Stimulated activated CD4-positive, alpha-beta T cell treated with anti-CD3 and anti-CD28 coated beads, Interleukin-12 subunit alpha, Interleukin-12 subunit beta, amount 100 ng/mL, for 48 hours (primary cell): ENCODE measurements at places on chromosomes 5 and 9.

DNA sequence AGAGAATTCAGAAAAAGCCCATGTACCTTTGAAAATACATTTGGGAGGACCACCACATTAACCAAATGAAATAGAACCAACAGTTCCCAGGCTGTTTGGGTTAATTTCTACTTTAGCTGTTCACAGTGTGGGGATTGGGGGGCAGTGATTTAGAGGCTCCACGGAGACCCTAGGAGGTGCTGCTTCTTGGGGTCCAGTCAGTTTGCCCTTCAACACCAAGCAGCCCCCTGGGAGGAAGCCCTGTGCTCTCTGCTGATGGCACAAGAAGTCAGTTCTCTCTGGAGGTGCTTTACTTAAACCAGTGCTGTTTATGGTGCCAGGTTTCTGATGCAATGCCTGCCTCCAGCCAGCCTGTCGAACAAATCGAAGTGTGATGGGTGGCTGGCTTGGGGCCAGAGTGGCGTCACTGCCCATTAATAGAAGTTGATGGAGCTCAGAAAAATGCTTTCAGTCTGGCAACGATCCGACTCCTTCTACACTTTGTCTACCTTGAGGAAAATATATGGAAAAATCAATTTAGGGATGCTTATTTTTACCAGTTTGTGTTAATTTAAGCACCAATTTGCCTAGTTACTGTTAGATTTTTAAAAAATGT lies 134.0 kb downstream of the SNX18 start:
- DNase-seq = no peak

GRCh38 chr9:126508171-126508591 lies 105.5 kb upstream of the LMX1B start:
- no peak for DNase-seq

- no peak for DNase-seq
Observed at GRCh38 chr9:92493749-92494387, 11.6 kb upstream of the ASPN start.

- DNase-seq = no peak
Observed at GRCh38 chr5:54390015-54390414, 65.5 kb upstream of the HSPB3 start.

- DNase-seq = no peak
Observed at GRCh38 chr5:103397739-103398581, 139.4 kb downstream of the MACIR start.

- no peak for DNase-seq
Observed at GRCh38 chr9:132937463-132937901, 6.9 kb downstream of the TSC1 start.

- no peak for DNase-seq
Observed at GRCh38 chr9:35436933-35437332, 53.0 kb upstream of the RUSC2 start.

- peak; percentile 52 for DNase-seq
Observed at GRCh38 chr5:157603333-157604190, 28.0 kb upstream of the ADAM19 start.

DNA sequence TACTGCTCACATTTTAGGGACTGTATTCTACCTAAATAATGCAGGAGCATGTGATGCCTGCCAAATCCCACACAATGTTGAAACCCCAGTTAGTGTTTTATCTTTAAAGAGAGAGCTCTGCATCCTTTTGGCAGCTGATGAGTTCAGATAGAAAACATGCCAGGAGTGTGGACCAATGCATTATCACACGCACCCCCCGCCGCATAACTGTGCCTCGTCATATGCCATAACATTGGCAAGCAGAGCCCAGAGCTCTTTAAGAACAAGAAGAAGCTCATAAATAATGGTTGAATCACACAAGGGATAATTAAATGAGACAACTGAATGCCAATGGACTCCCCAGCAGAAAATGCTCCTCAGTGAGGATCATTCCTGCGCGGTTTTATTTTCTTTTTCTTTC lies 52.8 kb upstream of the RORB start:
- DNase-seq = no peak

GRCh38 chr9:306907-307306 lies 92.2 kb downstream of the DOCK8 start:
- DNase-seq = no peak

DNA sequence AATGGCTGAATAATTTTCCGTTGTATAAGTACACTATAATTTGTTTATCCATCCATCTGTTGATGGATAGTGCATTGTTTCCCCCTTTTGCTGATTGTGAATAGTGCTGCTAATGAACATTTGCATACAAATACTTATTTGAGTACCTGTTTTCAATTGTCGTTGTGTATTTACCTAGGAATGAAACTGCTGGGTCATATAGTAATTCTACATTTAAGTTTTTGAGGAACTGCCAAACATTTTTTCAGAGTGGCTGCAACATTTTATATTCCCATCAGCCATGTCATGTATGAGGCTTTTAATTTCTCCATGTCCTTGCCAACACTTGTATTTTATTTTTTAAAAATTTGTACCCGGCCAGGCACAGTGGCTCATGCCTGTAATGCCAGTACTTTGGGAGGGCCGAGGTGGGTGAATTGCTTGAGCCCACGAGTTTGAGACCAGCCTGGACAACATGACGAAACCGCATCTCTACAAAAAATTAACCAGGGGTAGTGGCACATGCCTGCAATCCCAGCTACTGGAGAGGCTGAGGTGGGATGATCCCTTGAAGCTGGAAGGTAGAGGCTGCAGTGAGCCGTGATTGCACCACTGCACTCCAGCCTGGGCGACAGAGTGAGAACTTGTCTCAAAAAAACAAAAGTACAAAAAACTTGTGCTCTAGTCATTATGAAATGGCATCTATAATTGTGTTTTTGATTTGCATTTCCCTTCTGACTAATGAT lies 2.2 kb upstream of the ANXA6 start:
- no peak for DNase-seq

DNA sequence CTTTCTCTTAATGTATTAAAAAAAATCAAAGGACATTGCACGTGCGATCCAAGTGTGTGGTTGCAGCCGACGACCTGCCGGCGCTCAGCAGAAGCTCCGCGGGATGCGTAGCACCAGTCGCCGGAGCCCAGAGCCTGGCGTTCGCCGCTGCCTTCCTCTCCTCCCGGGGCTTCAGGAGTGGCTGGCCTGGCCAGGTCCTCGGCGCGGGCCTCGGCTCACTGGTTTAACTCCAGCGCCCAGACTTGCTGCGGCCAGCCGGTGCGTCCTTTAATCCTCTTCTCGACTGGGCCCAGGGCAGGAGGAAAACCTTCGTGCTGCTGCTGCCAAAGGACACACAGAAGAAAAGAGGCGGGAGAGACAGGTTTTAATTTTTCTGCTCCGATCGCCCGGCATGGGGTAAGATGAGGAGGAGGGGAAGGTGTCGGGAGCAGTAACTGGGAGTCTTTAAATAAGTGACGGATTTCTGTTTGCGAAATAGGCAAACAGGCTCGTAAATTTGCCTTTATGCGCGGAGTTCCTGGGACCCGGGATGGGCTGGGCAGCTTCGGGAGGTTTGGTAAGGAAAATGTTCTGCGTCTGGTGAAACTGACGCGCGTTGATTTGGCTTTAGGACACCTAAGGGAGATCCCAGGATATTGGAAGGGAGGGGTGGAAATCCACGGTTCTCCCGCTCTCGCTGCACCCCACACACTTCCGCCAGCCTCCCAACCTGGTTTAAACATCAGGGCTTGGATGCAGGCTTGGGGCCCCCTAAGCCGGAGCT lies 2.3 kb downstream of the HAND1 start:
- DNase-seq = no peak

GRCh38 chr9:114153761-114154599 lies 1.4 kb upstream of the COL27A1 start:
- no peak for DNase-seq

DNA sequence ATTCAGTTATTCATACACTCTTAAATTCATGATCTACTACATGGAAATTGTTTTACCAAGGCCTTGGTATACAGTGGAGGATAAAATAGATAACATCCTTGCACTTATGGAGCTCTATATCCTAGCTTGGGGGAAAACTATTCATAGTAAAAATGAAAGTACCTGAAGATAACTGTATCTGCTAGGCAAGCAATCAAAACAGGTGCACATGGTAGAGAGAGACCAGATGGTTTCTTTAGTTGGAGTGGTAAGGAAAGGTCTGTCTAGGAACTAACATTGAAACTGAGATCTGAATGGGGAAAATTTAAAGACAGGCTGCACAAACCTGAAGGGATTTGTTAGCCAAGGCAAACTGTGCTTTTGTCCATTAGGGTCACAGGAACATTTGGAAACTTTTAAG lies 11.1 kb upstream of the SLCO4C1 start:
- DNase-seq = no peak

- DNase-seq = no peak
Observed at GRCh38 chr9:104386425-104387069, 117.5 kb upstream of the OR13F1 start.

- DNase-seq = peak; percentile 32
Observed at GRCh38 chr5:154221371-154221896, 30.9 kb downstream of the GALNT10 start.

GRCh38 chr9:81211741-81212140 lies 477.6 kb downstream of the TLE1 start:
- DNase-seq = no peak

GRCh38 chr5:6222121-6222520 lies 156.2 kb downstream of the MED10 start:
- DNase-seq = no peak

- DNase-seq = no peak
Observed at GRCh38 chr9:128099932-128100491, 27.5 kb downstream of the PTGES2 start.

DNA sequence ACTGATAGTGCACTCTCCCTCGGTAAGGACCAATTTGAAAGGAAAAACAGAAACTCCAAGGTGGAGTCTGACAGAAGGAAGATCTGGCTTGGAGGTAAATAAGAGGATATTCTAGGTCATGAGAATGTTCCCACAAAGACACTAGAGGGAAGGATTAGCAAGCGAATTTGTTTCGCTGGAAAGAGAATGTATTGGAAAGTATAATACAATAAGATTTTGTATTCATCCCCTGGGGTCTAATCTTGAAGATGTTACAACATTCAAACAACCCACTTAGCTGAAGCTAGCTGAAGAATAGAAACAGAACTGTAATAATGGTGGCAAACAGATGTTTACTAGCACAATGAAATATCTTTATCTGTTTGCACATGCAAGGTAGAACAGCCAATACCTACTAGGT lies 158.7 kb downstream of the GNAQ start:
- DNase-seq = no peak

DNA sequence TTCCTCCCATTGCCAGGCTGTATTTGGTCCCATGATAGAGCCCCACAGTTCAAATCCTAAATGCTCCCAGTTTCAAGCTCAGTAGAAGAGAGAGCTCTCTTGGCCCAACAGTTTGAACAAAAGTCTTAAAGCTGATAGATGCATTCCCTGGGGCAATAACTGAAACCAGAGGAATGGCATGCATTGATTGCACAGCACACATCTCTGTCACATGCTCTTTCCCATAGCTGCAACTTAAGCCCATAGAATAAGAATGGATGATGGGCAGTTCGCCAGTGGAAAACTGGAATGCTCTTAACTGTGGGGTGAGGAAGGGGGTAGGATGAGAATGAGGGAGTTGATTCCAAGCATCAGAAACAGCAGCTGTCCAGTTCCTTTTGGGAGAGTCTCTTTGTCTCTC lies 1942.4 kb upstream of the WWC1 start:
- DNase-seq = no peak

DNA sequence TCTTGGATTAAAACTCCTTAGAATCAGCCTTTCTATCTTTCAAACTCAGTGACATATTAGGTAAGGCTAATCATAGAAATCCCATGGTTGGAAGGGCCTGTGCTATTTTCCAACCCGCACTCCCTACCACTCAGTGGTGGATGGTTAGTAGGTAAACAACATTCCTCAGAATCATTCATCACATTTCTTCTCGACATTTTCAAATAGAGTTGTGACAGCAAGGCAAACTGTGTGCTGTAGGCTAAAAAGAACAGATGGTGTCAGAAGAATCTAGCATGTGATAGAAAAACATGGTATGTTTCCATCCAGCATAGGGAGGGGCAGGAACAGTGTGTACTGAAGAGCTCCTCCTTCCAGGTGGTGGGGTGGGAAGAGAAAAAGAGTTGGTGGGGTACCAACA lies 227.3 kb upstream of the NMUR2 start:
- no peak for DNase-seq

DNA sequence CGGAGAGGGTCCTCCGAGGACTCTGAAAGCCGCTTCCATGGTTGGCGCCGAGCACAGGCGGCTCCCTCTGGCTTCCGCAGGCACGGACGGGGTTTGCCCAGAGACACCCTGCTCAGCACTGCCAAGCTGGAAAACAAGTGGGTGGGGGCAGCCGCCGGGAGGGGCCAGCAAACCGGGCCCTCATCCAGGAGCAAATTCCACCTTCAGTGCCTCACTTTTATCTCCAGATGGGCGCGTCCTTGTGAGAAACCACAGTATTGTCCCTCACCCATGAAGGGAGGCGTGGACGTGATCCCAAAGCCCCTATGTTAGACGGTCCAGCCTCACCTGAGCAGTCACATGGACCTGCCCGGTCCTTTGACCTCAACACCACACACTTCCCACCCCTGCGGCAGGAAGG lies 29.0 kb downstream of the MED10 start:
- DNase-seq = no peak

DNA sequence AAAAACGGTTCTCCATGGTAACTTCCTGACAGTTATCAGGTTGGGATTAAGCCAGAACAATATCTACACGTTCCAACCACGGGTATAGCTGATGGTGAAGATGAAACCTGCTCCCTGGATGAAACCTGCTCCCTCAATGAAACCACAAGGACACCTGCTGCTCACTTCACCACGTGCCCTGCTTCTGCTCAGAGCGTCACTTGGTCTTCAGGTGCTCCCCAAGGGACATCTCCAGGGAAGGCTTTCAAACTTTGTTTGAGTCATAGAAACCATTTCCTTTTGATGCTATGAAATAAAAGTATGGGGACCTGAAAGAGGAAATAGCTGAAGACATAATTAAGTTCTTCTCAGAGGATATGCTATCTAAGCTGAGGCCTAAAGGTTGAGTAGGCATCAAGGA lies 242.4 kb downstream of the MED10 start:
- no peak for DNase-seq

GRCh38 chr9:37011530-37011929 lies 22.5 kb downstream of the PAX5 start:
- no peak for DNase-seq

GRCh38 chr9:85524531-85524930 lies 217.2 kb downstream of the AGTPBP1 start:
- DNase-seq = no peak

GRCh38 chr5:40649463-40650030 lies 30.2 kb upstream of the PTGER4 start:
- DNase-seq = no peak

DNA sequence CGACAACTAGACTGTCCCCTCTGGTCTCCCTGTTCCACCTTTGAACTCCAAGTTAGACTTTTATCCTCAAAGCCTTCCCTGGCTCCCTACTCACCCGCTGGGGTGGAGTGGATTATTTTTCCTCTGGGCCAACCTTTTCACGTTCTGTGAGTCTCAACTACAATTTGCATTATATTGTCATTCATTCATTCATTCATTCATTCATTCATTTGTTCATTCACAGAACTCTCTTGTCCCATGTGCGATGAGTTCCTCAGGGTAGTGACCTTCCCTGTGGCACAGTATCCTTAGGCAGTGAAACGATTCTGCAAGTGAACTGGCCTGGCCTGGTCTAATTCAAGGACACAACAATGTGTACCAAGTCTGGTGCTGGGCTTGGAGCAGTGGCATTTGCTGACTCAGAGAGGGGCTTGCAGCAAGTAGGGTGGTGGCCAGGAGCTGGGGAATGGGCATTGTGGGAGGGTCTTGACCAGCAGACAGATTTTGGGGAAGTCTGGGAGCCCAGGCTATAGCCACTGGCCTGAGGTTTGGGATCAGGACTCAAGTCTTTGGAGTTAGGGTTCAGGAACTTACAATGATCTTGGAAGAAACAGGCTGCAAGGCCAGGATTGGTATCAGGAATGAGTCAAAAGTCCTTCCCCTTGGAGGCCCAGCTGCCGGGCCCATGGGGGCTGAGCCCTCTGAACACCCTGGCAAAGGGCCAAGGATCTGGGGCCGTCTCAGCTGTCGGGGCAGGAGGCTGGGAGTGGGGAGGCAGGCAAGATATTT lies 37.2 kb upstream of the COL15A1 start:
- DNase-seq = no peak
